ENCODE measurements at places on chromosomes 1 and 21.

DNA sequence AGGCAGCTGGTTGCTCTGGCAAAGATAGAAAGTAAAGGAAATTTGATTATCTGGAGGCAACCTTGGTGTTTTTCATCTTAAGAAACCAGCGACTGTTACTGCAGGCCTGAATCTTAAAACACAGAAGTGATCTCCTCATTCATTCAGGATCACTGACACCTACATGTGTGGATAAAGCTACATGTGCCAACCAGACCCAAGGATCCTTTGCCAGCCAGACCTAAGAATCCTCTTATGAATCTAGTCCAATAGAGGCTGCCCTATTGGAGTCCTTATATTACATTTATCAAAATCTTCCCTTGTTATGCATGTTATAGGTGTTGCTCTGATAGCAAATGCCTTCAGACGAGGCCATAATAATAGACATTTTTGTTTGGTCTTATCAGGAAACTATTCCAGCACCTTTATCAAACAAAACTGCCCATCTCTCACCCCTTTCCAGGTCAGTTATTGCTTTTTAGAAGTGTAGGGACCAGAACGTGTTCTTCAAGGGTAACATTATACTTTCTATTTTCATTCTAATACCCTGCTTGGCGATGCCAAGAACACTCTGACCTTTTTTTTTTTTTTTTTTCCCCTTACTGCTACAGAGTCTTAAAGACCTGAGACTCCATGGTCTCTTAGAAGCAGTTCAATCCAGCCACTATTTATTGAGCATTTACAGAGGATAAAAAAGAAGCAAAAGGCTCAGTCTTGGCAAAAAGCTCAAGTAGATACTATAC is 175.5 kb upstream of the PTBP2 start:
- DNase-seq: no peak

DNA sequence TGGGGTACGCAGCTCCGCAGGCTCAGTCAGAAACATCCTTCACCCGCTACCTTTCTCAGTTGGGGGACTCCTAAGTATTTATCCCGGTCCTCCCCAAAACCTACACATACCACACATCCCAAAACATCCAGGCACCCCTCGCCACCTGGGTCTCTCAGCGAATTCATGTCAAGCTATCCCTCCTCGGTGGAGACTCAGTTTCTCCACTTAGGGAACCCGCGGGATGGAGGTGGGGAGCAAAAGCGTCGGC is 1.3 kb upstream of the ZBTB7B start:
- no peak for DNase-seq

DNA sequence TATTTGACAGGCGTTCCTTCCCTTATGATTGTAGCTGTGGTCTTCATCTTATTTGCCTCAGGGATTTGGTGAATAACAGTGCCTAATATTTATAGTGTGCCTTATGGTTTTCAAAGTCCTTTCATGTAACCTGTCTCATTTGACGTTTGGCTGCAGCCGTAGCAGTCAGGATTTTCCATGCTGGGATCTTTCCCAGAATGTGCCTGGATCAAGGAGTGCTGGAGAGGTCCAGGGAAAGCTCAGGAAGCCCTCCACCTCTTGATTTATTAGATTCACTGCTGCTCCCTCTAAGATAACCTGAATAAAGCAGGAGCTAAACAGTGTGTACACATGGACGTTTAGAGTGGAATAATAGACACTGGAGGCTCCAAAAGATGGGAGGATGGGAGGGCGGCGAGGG is 5.2 kb downstream of the C1orf21 start:
- no peak for DNase-seq

GRCh38 chr1:156667968-156668709 is 9.1 kb downstream of the NES start:
- DNase-seq: no peak

- no peak for DNase-seq
Measured at GRCh38 chr1:183331091-183331742, 87.0 kb downstream of the NMNAT2 start.

- no peak for DNase-seq
Measured at GRCh38 chr1:51222136-51222787, 13.8 kb upstream of the RNF11 start.

DNA sequence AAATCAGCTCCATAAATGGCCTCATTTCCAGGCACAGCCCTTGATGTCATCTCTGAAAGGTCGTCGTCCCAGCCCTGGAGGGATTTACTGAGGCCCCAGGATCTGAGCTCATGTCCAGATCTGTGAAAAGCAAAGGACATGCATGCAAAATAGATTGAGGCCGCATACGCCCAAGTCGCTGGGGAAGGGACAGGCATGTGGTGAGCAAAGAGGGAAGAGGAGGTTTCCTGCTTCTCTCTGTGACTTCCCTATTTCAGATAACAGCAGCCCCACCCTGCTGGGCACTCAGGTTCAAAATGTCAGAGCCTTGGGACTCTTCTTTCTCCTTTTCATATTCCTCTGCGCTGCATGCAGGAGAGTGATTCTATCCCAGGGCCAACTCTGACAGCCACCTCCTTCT is 197.2 kb downstream of the ADSS2 start:
- DNase-seq: no peak

DNA sequence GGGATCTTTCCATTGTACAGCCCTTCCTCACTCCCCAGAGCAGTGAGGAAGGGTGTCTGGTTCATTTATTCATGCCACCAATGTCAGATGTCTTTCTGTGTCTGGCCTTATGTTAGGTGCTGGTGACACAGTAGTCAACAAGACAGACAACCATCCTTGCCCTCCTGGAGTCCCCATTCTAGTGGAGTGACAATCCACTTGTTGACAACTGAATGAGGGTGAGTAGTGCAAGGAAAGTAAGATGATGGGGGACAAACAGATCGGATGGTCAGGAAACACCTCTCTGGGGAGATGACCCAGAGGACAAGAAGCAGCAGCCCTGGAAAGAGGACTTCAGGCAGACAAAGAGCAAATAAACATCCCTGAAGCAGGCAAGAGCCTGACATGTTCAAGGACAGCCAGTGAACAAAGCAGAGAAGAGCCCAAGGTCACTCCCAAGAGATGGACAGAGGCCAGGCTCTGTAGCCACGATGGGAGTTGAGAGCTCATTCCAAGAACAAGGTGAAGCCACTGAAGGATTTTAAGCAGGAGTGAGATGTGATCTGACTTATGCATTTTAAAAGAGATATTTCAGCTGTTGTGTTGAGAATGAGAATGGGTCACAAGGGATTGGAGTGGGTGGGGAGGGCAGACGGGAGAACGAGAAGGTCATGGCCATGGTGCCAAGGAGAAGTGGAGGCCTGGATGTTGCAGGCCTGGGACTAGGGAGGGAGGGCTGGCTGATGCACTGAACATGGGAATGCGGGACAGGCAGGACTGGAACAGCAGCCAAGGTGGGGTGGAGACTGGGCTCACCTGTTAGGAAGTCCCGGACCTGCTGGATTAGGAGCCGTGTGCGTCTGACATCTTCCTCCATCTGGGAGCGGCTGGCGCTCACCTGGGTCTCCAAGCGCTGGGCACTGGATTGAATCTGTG is 30.2 kb downstream of the LAMB3 start:
- no peak for DNase-seq

GRCh38 chr1:72942008-72942407 is 659.7 kb upstream of the NEGR1 start:
- DNase-seq: no peak

DNA sequence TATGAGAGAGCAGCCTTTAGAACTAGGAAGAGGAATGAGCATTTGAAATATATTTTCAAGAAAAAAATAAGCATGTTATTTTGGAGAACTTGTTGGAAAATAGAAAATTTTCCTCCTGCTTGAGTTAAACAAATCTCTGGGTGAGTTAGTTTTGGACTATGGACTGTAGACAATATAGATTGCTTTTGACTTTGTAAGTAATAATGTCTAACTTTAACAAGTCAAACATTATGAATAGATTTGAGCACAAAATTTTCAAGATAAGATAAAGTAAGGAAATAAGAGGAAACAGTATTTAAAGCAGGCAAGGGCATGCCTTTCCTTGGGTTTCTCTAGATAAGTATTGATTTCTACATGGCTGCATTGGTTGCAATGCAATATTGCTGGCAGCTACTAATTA is 360.8 kb downstream of the LMO4 start:
- DNase-seq: no peak

GRCh38 chr21:45982092-45982757 is 655 bp downstream of the COL6A1 start:
- DNase-seq: no peak

- no peak for DNase-seq
Measured at GRCh38 chr21:45848331-45848730, 133.2 kb upstream of the COL6A1 start.

All from stimulated activated CD8-positive, alpha-beta memory T cell treated with anti-CD3 and anti-CD28 coated beads, Interleukin-7, amount 100 ng/mL, for 1 hour (primary cell).